ENCODE measurements at places on chromosomes 5 and 9.

- no peak for DNase-seq
These were observed 4.2 kb upstream of the SNAPC4 start for GRCh38 chr9:136403915-136404800.

- DNase-seq = no peak
These were observed 32.6 kb upstream of the ACO1 start for GRCh38 chr9:32351845-32352244.

DNA sequence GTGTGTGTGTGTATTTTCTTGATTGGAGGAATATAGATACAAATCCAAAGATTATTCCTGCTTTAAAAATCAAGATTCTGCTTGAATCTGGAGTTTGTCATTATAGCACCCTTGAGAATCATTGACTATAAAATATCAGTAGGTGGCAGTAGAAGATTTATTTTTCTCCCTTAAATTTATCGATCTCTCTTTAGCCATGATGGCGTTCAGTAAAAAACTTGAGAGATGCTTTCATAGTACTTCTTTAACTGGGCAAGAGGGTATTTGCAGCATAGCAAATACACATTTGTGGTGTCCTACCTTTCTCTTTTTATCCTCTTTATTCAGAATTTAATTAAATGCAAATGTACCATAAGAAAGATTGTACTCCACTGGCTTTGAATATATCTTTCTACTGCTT lies 307.7 kb downstream of the ADGRV1 start:
- DNase-seq = no peak

DNA sequence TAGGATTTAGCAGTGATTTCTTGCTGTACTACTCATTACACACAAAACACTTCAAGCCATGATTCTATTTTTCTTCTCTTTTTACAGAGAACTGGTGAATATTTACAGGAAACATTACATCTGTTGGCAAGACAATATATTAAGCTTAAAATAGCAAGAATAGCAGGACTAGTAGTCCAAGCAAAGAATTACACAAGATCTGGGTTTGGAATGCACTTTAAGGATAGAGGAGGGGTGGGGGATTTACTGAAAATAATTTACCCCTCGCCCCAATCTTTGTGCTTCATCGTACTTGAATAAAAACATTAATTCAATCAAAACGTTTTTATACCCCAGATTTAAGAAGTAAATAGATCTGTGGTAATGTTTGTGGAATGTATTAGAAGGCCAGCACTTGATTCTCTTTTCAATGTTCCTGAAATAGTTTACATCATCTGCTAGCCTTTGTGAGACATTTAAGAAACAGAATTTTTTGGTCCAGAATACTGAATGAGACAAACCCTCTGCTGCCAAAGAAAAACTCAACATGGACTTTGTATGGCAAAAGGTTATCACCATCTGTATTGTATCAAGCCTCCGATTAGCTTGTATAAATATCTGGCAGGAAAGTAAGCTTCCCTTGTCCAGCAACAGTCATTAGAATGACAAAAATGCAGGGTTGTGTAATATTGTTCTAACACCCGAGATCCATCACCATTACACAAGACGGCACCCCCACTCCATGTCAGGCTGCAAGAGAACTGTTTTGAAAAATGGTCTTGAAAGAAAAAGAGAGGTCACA lies 23.8 kb downstream of the SVEP1 start:
- no peak for DNase-seq

GRCh38 chr9:88533951-88534455 lies 975 bp upstream of the NXNL2 start:
- DNase-seq = no peak

GRCh38 chr5:113325054-113325453 lies 109.7 kb downstream of the TSSK1B start:
- no peak for DNase-seq

DNA sequence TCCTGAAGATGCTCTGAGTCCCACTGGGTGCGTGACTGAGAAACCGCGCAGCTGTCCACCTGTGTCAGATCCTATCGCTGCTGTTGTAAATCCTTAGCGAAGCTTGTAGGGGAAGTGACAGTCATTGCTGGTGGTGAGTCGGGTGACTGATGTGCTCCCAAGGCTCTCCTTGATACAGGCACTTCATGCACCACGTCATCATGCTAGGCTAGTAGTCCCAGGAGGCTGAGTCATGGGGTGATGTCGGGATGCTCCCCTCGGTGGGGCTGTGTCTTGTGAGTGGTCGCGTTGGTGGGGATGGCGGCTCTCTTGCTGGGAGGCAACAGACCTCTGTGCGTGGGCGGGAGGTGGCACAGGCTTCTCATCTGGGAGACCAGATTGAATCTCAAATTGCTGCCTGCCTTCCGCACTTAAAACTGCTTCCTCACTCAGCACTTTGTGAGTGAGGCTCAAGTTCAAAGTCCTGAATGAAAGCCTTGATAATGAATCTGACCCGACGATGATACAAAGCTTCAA lies 84.7 kb downstream of the CSNK1A1 start:
- no peak for DNase-seq

GRCh38 chr9:34691936-34692315 lies 850 bp upstream of the CCL19 start:
- DNase-seq = no peak

- DNase-seq = no peak
These were observed 41.3 kb upstream of the MEF2C start for GRCh38 chr5:88924330-88924657.

- no peak for DNase-seq
These were observed 630.1 kb upstream of the KLF4 start for GRCh38 chr9:108119530-108120113.

DNA sequence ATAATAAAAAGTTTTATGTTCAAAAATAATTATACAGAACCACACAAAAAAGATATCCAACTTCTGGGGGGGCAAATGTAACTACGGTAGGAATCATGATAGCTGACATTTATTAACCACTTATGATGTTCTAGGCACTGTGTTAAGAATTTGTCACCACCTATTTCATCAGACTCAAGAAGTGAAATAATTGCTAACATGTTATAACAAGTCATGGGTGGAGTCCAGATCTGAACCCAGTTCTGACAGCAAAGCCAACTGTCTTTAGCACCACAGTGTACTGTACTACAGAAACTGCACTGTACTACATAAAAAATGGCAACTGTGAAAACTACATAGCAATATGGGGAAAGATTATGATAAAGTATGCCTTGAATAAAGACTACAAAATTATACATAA lies 3.0 kb upstream of the SAP30L start:
- no peak for DNase-seq

GRCh38 chr9:105541838-105542237 lies 16.1 kb upstream of the FKTN start:
- DNase-seq = no peak

DNA sequence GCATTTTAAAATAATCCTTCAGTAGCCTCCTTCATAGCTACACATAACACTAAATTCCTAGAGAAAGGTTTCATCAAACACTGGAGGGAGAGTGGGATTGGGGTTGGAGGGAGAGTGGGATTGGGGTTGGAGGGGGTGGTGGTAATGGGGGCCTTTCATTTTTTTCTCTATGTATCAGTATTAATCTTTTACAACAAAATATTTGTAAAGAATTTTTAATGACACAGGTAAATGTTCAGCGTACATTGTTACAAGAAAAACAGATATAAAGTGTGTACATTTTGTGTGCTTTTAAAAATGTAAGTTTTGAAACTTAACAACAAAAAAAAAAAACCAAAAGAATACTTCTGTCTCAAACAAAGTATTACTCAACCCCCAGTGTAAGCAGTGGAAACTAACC lies 266.4 kb downstream of the DENND1A start:
- no peak for DNase-seq

GRCh38 chr9:72030767-72031166 lies 29.6 kb downstream of the C9orf57 start:
- DNase-seq = no peak

GRCh38 chr5:6786786-6787495 lies 73.7 kb downstream of the TENT4A start:
- DNase-seq = no peak

DNA sequence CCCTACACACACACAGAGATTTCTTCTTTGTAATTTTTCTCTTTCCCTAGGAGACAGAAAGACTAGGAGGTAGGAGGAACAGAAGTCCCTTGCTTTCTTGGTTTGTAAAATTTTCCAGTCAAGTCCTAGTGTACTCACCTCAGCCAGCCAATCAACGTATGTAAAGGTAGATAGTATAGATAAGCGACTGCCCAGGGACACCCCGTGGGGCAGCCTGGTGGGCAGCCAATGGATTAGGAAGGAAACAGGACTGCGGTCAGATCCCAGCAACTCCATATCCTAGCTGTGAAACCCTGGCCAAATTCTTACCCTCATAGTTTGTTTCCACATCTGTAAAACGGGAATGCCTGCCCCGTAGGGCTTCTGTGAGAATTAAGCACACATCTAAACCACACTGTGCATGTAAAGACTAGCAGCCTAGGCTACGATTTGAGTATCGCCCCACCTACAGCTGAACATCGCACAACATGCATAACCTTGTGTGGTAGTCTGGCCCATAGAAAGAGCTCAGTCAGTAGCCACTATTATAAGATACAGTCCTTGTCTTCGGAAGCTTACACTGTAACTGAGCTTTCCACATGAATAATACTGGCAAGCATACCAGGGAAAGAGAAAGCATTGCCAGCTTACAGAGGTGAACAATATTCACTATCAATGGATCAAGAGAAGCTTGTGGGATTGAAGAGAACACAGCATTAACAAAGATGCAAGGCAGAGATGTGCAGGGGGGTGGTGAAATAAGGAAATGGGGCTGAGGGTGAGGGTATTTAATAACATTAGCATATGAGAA lies 353.4 kb upstream of the PANK3 start:
- no peak for DNase-seq

- no peak for DNase-seq
These were observed 114.2 kb downstream of the EFNA5 start for GRCh38 chr5:107556575-107556974.

DNA sequence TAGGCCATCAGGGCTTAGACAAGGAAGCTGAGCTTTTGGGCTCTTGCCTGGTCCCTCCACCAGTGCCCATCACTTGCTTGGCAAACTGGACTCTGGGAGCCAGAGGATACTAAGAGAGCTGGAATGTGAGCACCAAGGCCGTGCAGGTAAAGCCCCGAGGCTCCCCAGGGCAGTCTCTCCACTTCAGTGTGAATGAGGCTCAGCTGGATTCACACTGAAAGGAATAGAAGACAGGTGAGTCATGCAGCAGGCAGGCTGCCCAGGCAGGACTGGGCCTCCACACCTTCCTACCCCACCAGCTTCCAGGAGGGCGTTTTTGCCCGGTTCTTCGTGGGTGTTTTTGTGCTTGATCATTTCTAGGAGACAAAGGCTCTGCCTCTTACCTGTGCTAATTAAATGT lies 7.3 kb upstream of the CTSV start:
- no peak for DNase-seq

DNA sequence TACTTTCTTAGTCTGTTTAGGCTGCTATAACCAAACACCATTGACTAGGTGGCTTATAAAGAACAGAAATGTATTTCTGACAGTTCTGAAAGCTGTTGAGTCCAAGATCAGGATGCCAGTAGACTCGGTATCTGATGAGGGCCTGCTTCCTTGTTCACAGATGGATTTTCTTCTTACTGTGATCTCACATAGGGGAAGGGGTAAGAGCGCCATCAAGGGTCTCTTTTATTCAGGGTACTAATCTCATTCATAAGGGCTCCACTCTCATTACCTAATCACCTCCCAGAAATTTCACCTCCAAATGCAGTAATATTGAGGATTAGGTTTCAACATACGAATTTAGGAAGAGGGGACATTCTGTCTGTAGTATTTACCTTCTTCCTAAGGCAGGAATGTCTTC lies 384.0 kb upstream of the DMAC1 start:
- DNase-seq = no peak

DNA sequence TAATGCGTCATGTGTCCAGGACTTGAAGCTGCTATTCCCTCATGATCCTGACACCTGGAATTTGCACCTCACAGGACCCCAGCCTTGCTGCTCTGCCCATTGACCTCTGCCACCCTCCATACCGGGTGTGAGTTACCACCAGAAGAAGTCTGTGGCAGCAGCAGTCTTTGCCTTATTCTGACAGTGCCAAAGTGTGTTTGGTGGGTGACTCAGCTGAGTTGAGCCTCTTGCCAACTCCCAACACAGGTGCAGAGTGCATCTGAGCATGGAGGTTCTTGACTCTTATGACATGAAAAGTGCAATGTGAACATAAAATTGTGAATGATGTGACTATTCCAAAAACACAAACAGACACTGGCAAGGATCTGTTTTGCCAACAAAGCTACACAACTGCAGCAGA lies 1166.5 kb upstream of the CDH18 start:
- no peak for DNase-seq

DNA sequence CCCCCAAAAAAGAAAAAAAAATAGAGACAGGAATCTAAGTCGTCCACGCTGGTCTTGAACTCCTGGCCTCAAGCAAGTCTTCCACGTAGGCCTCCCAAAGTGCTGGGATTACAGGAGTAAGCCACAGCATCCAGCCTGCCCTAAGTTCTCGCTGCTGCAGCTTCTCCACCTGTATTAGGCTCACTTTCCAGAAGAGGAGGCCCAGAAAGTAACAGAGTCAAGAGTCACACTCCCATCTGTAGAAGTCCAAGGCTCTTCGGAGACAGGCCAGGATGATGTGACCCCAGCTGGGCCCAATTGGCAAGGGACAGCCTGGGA lies 1.8 kb downstream of the EEIG1 start:
- no peak for DNase-seq

- DNase-seq = no peak
These were observed 80.0 kb downstream of the MEGF10 start for GRCh38 chr5:127370631-127371030.

DNA sequence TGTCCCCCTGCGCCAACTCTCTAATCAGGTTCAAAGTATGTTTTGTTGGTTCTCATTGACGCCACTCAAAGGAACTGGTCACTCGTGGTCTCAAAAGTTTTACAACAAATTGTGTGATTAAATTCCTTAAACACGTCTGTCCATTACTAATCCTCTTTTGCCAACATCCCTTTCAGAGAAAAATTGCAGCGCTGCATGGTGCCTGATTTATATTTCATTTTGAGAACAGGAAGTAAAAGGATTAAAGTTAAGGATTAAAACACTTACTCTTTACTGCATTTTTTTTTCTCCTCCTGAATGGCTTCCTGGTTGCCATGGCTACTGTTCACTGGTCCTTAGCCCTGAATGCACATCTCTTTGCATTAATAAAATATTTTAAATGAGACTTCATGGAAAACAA lies 383.5 kb downstream of the GLIS3 start:
- no peak for DNase-seq

DNA sequence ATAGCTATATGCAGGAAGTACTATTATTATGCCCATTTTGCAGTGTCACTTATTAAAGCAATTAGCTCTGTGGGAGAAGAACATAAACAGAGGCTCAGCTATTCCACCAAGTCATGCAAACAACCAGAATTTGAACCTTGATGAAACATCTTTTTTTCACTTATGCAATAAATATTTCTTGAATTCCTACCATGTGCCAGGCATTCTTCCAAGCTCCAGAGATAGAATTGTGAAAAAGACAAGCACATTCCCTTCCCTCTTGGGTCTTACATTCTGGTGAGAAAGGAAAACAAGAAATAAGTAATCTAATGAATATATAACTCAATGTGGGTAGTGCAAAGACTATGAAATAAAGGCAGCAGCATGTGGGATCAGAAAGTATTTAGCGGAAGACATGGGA lies 32.1 kb upstream of the ADRB2 start:
- no peak for DNase-seq

- DNase-seq = no peak
These were observed 39.3 kb upstream of the ANKRD33B start for GRCh38 chr5:10524376-10525123.

- no peak for DNase-seq
These were observed 77.4 kb upstream of the SPATA31E1 start for GRCh38 chr9:87805259-87805658.

Data from bone marrow (tissue), 2 donors.